Activated CD8-positive, alpha-beta memory T cell treated with anti-CD3 and anti-CD28 coated beads, Interleukin-2, amount 10 ng/mL, durations not matched to agents 7 days and 5 days (primary cell): ENCODE measurements at places on chromosomes 4 and X. TPM values are rescaled to one million over a fixed set of nuclear protein-coding genes. Genes with fewer than 3 reads are reported as not detected.

GRCh38 chrX:18899796-18900380 lies 84.0 kb downstream of the PHKA2 start:
- H3K4me1 ChIP-seq: no peaks in the 10 kb centered on the region
- no peak for DNase-seq
- H3K4me3 ChIP-seq: no peak overlapping the region

DNA sequence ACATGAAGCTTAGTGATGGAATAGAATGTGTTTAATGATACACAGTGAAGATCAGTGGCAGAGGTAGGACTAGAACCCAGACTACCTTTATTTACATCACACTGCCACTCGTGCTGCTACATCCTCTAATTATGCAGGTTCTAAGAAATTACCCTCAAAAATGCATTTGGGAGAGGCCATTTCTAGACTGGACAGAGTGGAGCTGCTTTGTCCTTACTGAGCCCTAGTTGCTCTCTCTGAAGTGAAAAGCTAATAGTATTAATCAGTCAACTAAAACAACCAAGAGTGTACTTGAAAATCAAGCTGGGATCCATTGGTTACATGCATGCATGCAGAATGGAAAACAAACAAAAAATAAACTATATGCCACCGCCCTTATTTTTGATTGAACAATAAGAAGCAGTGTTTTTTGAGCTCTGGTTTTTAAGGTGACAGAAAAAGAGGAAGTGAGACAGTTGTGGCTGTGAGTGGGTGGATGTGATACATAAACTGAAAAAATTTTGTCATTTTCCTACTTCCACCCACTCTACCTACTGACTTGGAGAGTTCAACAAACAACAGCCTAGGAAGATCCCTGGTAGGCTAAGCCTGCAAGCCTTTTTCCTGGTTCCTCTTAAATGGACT lies 6.8 kb upstream of the VSIG4 start:
- peak; percentile 48 for DNase-seq
- peaks cover 32% of the 10 kb centered on the region for H3K4me1 ChIP-seq
- H3K4me3 ChIP-seq: no peak overlapping the region
- peak overlapping the region; percentile 78 for H3K27ac ChIP-seq
- peaks cover 4% of the 10 kb centered on the region for H3K36me3 ChIP-seq

Gene TLL1
- total RNA-seq: not detected

Gene HHIP
- not detected for total RNA-seq

Gene TEC
- 3.0 TPM for total RNA-seq

Gene ZNF630
- 3.2 TPM for total RNA-seq

DNA sequence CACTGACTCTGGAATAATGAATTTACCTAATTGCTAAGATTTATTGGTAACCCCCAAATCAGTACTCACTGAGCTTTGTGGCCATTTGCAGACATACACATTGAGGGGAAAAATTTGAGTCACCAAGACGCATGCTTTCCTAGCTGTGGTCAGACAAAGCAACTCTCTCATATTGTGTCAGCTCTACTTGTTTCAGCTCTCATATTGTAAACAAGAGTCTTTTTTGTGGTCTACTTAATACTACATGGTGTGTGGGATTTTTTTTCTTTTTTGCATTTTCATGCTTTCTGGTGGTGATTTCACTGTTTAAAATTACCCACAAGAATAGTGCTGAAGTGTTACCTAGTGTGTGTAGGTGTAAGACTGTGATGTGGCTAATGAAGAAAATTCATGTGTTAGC lies 428.2 kb upstream of the GALNT7 start:
- no peak for DNase-seq
- no peaks in the 10 kb centered on the region for H3K4me1 ChIP-seq
- no peaks in the 10 kb centered on the region for H3K36me3 ChIP-seq
- no peak overlapping the region for H3K4me3 ChIP-seq

Gene TGIF2LX
- not detected for total RNA-seq

DNA sequence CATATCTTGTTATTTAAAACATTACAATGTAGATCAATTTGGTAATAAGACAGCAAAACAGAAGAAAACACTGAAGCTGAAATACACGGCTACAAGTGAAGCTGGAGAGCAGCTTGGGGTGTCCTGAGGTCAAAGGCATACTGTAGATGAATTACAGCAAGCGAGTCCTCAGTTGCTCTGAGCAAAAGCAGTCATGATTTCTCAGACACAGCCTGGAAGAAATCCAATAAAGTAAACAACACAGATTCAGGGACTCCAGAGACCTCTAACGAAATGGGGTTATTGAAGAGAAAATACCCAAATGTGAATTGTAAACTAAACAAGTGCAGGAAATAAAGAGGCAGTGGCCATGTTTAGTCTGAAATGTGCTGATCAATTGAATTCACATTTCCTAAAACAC lies 324.4 kb downstream of the CAMK2D start:
- DNase-seq: no peak
- H3K27ac ChIP-seq: no peak overlapping the region
- peaks cover 10% of the 10 kb centered on the region for H3K27me3 ChIP-seq
- peaks cover 10% of the 10 kb centered on the region for H3K4me1 ChIP-seq
- no peak overlapping the region for H3K4me3 ChIP-seq

DNA sequence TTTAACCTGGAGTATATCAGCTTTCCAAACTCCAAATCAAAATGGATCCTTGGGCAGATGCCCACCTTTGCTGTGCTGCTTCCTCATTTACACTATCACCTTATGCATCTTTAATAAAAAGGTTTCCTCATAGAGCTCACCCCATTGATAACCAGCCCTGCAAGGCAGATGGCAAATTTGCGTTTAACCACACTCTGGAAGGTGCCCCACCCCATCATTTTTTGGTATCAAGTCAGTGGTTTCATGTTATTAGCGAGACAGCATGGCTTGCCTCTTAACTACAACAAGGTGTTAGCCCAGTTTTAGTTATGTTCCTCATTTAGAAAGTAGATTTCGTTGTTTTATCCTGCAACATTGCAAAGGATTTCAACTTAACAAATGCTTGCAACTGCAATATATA lies 214.0 kb upstream of the WDFY3 start:
- H3K36me3 ChIP-seq: no peaks in the 10 kb centered on the region
- H3K27me3 ChIP-seq: no peaks in the 10 kb centered on the region
- no peak overlapping the region for H3K27ac ChIP-seq
- no peak overlapping the region for H3K4me3 ChIP-seq

GRCh38 chr4:186698028-186698427 lies 25.6 kb downstream of the FAT1 start:
- H3K27ac ChIP-seq: no peak overlapping the region
- no peak for DNase-seq
- no peaks in the 10 kb centered on the region for H3K36me3 ChIP-seq
- H3K4me3 ChIP-seq: no peak overlapping the region
- H3K27me3 ChIP-seq: no peaks in the 10 kb centered on the region

DNA sequence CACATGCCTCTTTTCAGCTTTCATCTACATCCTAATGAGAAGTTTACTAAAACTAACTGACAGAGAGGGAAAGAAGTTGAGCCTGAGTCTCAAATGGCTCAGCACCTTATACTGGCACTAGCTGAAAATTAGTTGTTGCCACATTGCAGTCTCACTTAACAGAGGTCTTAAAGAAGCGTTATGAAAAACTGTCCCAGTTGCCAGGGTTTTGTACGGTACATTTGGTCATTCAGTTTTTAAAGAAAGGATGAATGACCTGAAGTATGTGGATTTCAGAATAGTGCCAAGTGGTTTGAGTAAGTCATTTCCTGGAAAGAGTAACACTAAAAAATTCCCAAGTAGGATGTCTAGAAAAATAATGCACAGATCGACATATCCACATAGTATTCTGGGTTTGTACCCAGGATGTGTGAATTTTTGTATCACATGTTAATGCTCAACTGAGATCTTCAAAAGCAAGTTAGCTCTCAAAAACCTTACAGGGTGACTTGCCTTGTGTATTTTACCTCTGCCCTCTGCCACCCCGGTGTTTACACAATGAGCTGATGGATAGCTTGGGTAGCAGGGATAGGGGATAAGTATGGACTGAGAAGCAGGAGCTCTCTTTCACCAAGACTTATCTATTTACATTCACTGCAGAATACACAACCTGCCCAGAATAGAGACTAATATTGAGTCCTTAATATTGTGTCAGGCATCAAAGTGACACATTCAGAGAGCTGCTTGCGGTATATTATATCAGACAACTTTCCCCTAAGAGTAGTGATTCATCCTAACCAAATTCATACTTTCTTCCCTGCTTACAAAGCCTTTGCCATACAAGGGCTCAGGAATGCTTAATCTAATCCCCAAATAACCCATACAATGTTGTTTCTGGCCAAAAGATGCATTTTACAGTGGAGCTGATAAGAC lies 1075.7 kb upstream of the PABPC4L start:
- H3K27me3 ChIP-seq: no peaks in the 10 kb centered on the region
- no peak overlapping the region for H3K27ac ChIP-seq

Gene TASL
- 9.0 TPM for total RNA-seq

Gene MCF2
- total RNA-seq: 0.23 TPM

DNA sequence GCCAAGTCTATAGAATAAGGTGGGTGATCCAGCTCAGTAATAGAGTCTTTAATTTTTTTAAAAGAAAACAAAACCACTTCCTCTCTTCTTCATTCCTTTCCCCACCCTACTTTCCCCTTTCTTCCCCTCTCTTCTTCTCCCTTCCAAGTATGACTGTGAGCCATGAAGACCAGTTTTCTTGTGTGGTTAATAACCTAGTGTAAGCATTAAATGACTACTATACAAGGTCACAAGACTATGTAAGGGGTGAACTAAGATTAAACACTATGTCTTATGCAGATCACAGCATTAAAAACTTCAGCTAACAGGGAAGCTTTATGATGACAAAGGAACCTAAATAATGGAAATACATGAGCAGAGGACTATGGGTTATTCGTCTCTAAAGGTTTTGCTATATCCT lies 135.4 kb downstream of the GUCY2F start:
- H3K36me3 ChIP-seq: no peaks in the 10 kb centered on the region
- no peak overlapping the region for H3K4me3 ChIP-seq
- H3K27ac ChIP-seq: no peak overlapping the region
- no peak for DNase-seq

Gene NKRF
- 22.0 TPM for total RNA-seq

Gene ZFP42
- not detected for total RNA-seq

Gene CTAG2
- 30.3 TPM for total RNA-seq

GRCh38 chr4:165209796-165210195 lies 2.4 kb downstream of the KLHL2 start:
- H3K4me1 ChIP-seq: peaks cover 65% of the 10 kb centered on the region
- H3K27ac ChIP-seq: no peak overlapping the region
- peaks cover 12% of the 10 kb centered on the region for H3K36me3 ChIP-seq
- DNase-seq: no peak
- no peak overlapping the region for H3K4me3 ChIP-seq

DNA sequence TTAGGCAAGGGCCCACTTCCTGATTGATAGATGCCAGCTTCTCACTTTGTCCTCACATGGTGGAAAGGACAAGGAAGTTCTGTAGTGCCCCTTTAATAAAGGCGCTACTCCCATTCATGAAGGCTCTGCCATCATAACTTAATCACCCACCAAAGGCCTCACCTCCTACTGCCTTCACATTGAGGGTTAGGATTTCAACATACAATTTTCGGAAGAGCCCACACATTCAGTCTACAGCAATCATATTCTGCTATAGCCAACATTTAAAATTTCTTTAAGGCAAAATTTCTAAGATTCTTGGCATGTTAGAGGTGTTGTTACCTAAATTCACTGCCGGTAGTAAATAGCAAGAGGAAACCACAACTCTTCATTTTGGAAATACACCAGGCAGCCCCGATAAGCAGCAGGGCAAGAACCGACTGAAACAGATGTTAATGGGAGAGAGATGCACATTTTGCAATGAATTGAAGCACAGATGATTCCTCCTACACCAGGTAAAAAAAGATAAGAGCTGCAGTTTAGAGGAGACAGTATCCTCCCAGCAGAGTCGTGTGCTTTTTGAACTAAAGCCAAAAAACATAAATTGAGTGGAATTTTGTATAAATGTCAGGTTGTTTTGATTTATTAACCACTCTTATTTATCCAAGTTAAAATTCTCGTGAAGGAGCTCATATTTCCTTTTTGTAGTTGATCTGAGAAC lies 594.9 kb downstream of the KCTD8 start:
- H3K36me3 ChIP-seq: no peaks in the 10 kb centered on the region
- DNase-seq: no peak
- H3K27me3 ChIP-seq: no peaks in the 10 kb centered on the region
- H3K4me1 ChIP-seq: no peaks in the 10 kb centered on the region
- H3K4me3 ChIP-seq: no peak overlapping the region

DNA sequence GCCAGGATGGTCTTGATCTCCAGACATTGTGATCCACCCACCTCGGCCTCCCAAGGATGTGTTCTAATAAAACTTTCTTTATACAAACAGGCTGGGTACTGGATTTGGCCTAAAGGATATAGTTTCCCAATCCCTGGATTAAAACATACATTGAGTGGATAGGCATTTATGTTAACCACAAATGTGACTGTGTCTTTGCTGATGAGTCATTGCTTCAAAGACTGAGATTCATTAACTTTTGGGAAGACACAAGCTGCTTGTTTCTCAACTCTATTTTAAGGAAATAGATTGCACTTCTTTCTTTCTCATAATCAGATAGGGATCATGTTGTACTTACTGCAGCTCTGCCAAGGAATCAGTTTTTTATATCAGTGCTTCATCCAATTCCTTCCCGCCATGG lies 131.3 kb upstream of the AGA start:
- H3K4me1 ChIP-seq: no peaks in the 10 kb centered on the region
- no peak overlapping the region for H3K4me3 ChIP-seq
- no peak overlapping the region for H3K27ac ChIP-seq

DNA sequence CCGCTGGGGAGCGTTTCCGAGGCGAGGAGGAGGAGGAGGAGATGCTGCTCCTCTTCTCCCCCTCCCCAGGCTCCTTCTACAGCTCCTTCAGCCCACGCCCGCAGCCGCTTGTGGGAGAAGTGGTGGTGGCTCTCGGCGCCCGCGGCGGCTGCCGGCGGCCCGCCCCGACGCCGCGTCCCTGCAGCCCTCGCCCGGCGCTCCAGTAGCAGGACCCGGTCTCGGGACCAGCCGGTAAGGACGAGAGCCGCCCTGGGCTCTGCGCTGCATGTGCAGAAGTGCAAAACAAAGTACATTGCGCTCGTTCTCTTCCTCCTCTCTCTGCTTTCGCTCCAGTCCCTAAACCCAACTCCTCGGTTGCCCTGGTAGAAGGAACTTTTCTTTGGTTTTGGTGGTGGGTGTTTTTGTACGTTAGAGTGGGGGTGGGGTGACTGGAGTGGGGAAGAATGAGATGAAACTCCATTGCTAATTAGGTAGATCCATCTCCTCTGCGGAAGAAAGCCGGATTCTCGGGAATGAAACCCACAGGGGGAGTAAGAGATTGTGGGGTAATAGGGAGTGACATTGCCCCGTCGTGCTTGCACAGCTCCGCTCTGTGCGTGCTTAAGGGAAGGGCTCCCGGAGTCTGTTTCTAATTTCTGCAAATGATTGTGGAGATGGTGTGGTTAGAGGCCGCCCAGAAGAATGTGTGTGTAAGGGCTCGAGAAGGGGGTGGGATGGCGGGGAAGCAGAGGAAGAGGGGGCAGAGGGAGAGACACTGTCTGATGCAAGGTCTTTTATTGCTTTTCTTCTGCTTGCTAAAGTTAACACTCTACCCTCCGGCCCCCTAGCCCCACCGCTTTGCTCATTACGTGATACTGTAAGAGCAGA lies 677 bp downstream of the PTPN13 start:
- H3K36me3 ChIP-seq: no peaks in the 10 kb centered on the region
- peaks cover 11% of the 10 kb centered on the region for H3K4me1 ChIP-seq

Gene GLRA3
- total RNA-seq: not detected

Gene GUCY1A1
- not detected for total RNA-seq
